Effector CD4-positive, alpha-beta T cell (primary cell): ENCODE measurements at places on chromosomes 1 and 21.

DNA sequence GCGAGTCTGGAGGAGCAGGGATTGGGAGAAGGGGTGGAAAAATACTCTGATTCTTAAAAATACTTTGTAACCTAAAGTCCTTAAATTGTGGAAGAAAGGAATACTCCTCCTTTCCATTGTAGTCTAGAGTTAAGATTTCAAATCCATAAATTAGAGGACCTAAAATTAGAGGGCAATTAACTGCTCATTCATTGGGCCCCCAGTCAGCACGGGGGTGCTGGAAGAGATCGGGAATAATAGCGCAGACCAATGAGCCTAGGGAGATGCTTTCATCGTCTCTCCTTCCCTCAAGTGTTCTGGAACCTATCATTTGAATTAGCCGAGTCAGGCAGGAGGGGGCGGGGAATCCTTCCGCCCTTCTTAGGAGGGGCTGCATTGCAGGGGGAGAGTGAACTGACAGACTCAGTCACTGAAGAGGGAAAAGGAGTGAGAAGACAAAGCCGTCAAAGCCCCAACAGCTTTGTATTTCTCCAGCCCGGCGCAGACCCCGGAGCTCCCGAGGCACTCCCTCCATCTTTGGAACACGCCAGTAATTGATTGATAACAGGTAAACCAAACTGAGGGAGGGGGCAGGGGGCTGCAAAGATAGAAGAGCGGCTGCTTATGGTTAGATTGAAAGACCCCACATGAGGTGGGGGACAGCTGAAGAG is at the start of gene MLLT11:
TSS of gene MLLT11 (plus strand) at position 391 of the 650 bp plus-strand sequence. CDS start 6,828 bp downstream, outside the sequence.
- no peak for DNase-seq

DNA sequence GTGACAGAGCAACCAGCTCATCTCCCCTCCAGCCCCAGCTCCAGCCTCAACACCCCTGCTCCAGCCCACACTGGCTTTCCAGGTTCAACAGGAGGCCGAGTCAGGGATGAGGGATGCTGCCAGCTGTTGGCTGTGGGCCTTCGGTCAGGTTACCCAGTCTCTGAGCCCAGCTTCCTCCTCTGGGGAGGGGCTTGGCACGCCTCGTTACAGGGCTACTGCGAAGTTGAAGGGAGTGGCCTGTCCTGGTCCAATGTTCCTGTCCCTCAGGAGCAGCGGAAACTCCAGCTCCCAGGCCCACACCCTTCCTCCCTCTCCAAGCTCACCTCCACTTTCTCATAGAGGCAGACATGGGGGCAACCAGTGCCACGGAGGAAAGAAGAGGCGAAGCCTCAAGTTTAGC is 15.1 kb upstream of the TAS1R2 start:
- no peak for DNase-seq

- no peak for DNase-seq
Observed at GRCh38 chr1:64608005-64608650, 136.7 kb upstream of the RAVER2 start.

GRCh38 chr1:91546876-91547275 is 46.2 kb downstream of the CDC7 start:
- no peak for DNase-seq

GRCh38 chr1:87867626-87868025 is 538.9 kb downstream of the LMO4 start:
- no peak for DNase-seq

- no peak for DNase-seq
Observed at GRCh38 chr1:153610811-153611301, 2.1 kb downstream of the S100A16 start.

- DNase-seq = no peak
Observed at GRCh38 chr1:187033693-187034390, 205.1 kb downstream of the PLA2G4A start.

DNA sequence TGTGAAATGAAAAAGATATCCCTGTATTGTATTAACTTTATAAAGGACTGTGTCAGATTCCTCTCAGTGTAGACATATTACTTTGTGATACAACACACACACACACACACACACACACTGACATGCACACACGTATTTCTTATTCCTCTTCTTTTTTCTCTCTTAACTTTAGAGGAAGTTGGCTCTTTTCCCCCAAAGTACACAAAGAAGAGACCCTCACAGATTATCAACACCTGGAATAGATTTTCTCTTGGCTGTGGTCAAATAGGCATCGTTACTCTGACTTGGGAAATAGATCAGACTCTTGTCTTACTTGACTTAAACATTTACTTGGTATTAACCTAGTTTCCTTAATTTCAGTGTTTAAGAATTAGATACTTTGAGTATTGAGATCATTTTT is 792.8 kb downstream of the ADGRL2 start:
- DNase-seq = no peak

DNA sequence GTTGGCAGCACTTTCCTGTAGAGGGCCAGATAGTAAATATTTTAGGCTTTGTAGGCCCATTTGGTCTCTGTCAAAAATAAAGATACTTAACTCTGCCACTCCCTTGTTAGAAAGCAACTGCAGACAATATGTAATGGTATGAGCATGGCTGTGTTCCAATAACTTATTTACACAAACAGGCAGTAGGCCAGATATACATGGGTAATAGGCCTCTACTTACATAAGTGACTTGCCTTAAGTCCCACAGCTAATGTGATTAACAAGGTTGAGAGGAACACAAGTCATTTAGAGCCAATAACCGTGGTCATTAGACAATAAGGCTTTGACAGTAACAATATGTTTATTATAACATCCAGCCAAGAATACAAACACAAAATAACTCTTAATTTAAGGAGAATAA is 17.4 kb downstream of the CCT8 start:
- no peak for DNase-seq

- no peak for DNase-seq
Observed at GRCh38 chr1:22285549-22286396, 142.9 kb upstream of the WNT4 start.

GRCh38 chr1:3193811-3194210 is 124.8 kb downstream of the PRDM16 start:
- no peak for DNase-seq

DNA sequence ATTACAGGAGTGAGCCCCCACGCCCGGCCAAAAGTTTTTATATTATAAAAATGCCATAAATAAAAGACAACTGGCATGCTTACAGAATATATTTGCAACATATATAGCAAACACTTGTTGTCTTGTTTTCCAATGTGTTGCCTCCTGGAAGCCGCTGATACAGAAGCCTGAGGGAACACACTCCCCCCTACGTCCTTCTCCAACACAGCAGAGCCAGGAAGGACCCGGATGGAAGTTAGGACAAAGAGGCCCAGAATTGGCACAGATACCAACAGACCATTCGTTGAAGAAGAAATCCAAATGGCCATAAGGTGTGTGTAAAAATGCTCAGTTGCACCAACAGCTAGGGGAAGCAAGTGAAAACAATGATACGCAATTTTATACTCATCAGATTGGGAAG is 1.3 kb upstream of the PLA2G5 start:
- DNase-seq = no peak

DNA sequence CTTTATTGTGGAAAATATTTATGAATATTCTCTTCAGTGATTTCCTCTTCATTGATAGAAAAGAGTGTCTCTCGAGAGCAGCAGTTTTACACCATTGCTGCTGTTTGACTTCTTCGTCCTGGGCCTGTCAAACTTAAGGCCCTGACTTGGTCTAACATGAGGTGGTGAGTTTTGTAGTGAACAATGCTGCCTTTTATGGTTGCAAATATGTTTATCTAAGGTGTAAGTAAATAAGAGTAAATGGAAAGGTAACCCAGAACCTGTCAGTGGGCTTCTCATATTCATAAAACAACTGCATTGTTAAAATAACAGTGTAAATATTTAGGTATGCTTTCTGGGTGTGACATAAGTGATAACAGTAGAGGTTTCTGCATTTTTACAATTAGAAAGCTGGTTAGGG is 62.8 kb upstream of the SCCPDH start:
- DNase-seq = no peak

DNA sequence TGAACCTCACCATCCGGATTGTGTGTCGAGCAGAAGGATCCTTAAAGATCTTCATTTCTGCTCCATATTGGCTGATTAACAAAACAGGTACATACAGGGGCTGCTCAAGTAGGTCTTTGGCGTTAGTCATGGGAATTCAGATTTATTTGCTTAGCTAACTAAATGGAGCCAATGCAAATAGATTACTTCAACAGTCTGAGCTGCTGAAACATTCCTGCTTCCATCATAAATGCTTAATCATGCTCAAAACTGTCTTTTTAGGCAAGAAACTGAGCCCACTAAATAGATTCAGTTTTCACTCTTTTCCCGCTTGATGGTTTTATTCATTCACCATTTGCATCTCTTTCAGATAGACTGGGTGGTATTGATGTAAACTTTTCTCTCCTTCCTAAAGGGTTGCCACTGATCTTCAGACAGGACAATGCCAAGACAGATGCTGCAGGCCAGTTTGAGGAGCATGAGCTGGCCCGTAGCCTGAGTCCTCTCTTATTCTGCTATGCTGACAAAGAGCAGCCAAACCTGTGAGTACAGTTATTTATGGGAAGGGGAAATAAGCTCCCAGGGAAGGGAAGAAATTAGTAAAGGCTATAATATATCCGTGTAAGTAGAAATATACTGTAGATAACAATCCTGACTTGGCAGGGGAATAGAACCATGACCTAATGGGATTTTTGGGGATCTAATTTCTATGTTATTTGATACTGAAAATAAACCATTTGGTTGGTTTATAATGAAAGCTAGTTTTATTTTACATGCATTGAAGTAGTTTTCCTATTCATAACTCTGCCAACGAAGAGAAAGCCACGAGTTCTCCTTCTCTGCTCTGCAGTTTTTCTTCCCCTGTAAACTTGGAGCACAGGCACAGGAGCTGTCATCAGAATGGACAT is 126.4 kb downstream of the VPS13D start:
- no peak for DNase-seq

DNA sequence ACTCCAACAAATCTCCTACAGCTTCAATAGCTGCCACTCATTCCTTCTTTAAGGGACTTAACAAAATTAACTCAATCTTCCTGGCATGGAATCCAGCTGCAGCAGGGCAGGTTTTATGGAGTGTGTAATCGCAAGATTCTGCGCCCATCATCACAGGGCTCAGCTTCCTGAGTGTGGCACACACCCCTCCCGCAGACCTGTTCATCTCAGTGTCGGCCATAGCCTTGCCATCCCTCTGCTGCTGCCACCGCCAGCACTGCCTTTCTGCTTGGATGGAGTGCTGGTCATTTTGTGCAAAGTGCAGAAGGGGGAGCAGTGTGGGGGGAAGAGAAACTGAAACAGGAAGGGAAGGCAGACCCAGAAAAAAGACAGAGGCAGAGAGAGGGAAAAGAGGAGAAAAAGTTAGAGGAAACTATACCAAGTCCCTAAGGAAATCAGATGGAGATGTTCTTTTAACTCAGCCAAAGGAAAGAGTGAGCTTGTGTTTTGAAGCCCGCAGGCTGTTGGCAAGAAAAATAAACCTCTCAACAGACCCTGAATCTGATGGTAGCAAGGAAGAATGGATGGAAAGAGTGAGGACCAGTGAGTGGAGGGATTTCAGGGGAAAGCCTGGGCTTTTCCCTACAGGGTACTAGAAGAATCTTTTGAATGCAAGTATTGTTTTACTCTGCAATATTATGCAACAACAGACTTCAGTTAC is 324.2 kb downstream of the SEC16B start:
- DNase-seq = no peak

DNA sequence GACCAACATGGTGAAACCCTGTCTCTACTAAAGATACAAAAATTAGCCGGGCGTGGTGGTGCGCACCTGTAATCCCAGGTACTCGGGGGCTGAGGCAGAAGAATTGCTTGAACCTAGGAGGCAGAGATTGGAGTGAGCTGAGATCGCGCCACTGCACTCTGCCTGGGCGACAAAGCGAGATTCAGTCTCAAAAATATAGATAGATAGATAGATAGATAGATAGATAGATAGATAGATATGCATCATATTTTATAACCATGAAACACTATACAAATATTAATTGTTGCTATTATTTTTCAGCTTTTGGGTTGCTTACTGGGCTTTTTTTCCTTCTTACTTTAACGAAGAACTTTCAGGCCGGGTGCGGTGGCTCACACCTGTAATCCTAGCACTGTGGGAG is 4.8 kb upstream of the FAF1 start:
- no peak for DNase-seq

- DNase-seq = no peak
Observed at GRCh38 chr1:110160538-110161100, 10.3 kb downstream of the SLC6A17 start.

GRCh38 chr1:99236756-99237155 is 27.5 kb upstream of the PLPPR4 start:
- DNase-seq = no peak

- no peak for DNase-seq
Observed at GRCh38 chr1:7893529-7894180, 40.8 kb upstream of the UTS2 start.

GRCh38 chr1:43065191-43065590 is 106.5 kb upstream of the SLC2A1 start:
- DNase-seq = no peak

DNA sequence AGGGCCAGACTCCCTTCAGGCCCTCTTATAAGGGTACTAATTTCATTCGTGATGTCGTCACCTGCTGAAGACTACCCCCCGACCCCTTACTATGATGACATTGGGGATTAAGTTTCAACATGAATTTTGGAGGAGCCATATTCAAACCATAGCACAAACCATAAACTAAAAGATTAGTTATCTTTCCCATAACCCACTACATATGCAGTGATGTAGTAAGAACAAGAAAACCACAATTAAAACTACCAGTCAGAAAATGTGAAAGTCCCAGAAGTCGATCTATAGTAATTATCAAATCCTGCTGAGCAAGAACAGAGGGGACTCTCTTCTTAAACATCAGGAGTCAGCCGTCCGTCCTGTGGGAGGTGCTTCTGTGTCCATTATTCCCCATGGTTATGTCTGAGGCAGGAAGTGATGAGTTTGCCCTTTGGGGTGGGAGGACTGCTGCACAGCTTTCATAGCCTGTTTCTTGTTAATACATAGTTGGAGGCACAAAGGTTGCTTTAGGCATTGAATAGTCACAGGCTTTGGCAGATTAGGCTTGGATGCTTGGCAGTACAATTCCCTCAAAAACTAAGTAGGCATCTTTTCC is 35.9 kb upstream of the PTGFRN start:
- no peak for DNase-seq

DNA sequence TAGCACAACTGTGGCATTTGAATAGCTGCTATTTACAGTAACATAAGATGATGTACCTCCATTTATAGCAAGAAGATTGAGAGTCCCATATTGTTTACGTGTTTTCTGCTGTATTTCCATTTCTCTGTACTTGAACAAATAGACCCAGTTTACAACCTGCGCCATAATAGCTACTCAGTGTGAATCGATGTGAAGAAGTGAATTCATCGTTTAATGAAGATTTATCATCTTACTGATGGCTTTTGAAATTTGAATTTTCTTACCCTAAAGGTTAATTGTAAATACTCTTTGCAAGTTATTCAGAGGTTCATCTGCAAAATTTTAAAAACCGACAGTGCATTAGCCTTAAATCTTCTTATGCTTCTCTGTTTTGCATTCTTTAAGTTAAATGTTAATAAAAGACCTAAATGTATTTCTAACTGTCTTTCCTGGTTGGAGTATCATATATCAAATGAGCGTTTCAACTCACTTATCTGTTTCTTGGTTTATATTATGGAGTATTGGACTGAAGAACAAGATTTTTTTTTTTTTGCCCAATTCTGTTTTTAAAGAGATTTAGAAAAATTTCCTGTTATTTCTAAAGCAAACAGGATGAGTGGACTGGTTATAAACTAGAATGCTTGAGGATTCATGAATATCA is 2.2 kb downstream of the MACO1 start:
- no peak for DNase-seq

GRCh38 chr1:209858561-209859103 is 30.9 kb downstream of the UTP25 start:
- no peak for DNase-seq

GRCh38 chr21:14114251-14114650 is 96.5 kb downstream of the LIPI start:
- DNase-seq = no peak
